ENCODE measurements at places on chromosomes 3 and 15.

DNA sequence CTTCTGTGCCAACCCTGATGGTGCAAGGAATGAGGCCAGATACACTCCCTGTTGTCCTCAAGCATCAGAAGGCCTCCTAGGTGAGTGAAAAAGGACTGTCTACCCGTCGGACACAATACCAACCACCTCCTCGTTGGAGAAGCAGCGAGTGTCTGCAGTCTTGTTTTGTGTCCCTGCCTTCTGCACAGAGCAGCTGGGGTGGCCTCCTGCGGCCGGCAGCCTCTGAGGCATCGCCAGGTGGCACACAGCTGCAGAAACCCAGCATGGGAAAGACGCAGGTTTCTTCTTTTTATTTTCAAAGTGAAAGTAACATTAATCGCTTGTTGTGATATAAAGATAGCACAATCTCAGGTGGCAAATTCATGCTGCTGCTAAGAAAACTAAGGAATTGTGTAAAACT, 509.9 kb downstream of the OCA2 start:
- H3K4me1 ChIP-seq = no peaks in the 10 kb centered on the region
- H3K27ac ChIP-seq = no peak overlapping the region
- peaks cover 3% of the 10 kb centered on the region for H3K27me3 ChIP-seq
- no peak overlapping the region for H3K4me3 ChIP-seq

- peak overlapping the region; percentile 88 for H3K4me3 ChIP-seq
- H3K4me1 ChIP-seq = peaks cover 36% of the 10 kb centered on the region
- H3K36me3 ChIP-seq = peaks cover 16% of the 10 kb centered on the region
Measured at GRCh38 chr3:187737368-187738070, 7.7 kb downstream of the BCL6 start.

DNA sequence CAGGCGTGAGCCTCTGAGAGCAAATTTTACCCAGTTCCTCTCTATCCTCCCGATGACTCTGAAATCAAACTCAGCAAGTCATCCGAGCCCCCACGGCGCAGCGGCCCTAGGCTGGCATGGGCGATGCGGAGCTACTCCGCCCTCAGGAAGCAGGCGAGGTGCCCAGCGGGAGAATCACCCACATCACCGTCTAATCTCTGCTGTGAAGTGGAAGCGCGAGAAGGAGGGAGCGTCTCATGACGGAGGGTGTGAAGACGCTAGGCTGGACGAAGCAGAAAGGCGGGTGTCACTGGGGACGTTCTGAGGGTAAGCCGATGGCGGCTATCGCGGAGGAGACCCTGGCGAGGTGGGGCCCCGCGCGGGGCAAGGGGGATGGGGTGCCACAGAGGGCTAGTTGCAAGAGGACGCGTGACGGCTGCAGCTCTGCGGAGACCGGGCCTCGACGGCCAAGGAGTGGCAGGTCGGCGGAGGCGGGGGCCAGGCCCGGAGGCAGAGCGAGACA, 9.1 kb upstream of the GNAI2 start:
- peaks cover 4% of the 10 kb centered on the region for H3K27me3 ChIP-seq
- H3K27ac ChIP-seq = peak overlapping the region; percentile 93
- H3K4me3 ChIP-seq = peak overlapping the region; percentile 92
- H3K4me1 ChIP-seq = peaks cover 55% of the 10 kb centered on the region
- DNase-seq = peak; percentile 52
- no peaks in the 10 kb centered on the region for H3K36me3 ChIP-seq

- no peak for DNase-seq
- H3K4me3 ChIP-seq = no peak overlapping the region
- no peaks in the 10 kb centered on the region for H3K27me3 ChIP-seq
- no peak overlapping the region for H3K27ac ChIP-seq
Measured at GRCh38 chr3:41304593-41304992, 105.3 kb downstream of the CTNNB1 start.

DNA sequence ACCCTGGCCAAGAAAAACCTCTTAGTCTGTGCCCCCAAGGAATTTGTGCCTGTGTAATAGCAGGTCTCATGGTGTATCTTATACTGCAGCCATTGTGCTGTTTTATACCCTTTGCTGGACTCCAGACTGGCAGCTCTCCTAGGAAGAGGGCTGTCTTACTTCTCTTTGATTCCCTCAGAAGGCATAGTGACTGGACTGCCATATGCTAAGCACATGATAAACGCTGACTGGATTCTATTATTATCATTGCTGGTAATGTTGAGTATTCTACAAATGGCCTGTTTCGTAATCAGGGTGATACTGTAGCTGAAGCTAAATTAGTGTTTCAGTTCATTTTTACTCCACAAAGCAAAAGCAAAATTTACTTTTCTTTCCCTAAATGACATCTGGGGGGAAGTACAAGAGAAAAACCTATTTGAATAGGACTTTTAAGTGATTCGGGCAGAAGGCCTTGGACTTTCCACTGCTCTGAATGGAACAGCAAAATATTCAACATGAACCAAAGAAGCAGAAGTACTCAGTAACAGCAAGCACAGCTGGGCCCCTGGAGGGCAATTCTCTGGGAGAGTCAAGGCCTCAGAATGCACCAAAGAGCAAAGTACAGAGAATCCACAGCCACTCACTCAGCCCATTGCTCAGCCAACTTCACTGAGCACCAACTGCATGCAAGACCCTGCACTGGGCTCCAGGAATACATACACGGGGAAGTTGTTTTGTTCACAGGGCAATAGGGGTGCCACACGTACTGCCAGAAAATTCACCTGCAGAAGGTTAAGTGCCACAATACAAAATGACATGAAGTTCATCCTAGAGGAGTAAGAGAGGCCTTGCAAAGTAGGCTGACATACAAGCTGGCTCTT, 7.9 kb upstream of the BCL2A1 start:
- peak overlapping the region; percentile 98 for H3K27ac ChIP-seq
- peak; percentile 79 for DNase-seq
- peaks cover 79% of the 10 kb centered on the region for H3K4me1 ChIP-seq
- peak overlapping the region; percentile 59 for H3K4me3 ChIP-seq
- peaks cover 3% of the 10 kb centered on the region for H3K36me3 ChIP-seq
- peaks cover 4% of the 10 kb centered on the region for H3K27me3 ChIP-seq

GRCh38 chr3:193788189-193788991, 195.4 kb downstream of the OPA1 start:
- no peak overlapping the region for H3K27ac ChIP-seq
- no peak overlapping the region for H3K4me3 ChIP-seq
- peak; percentile 35 for DNase-seq
- no peaks in the 10 kb centered on the region for H3K36me3 ChIP-seq
- H3K4me1 ChIP-seq = peaks cover 10% of the 10 kb centered on the region
- H3K27me3 ChIP-seq = peaks cover 53% of the 10 kb centered on the region

- H3K4me1 ChIP-seq = peaks cover 22% of the 10 kb centered on the region
- peak overlapping the region; percentile 95 for H3K4me3 ChIP-seq
- DNase-seq = peak; percentile 11
- H3K27ac ChIP-seq = peak overlapping the region; percentile 97
Measured at GRCh38 chr3:53073553-53074365, 27.9 kb upstream of the SFMBT1 start.

DNA sequence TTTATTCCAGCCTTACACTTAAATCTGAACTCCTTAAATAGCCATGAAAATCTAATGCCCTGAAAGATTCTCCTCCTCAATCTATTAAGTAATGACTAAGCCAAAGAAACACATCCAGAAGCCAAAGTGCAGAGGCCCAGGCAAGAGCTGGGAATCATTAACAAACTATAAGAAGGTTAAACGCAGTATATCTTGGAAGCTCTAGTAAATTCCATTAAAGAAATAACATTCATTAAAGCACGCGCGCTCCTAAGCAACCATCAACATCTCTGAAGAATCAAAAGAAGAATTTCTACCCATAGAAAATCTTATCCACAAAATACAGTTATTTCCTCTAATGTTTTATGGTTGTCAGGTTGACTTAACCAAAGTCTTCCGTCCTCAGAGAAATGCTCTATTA, 29.5 kb downstream of the MB21D2 start:
- no peak overlapping the region for H3K4me3 ChIP-seq
- no peak overlapping the region for H3K27ac ChIP-seq
- peaks cover 4% of the 10 kb centered on the region for H3K4me1 ChIP-seq
- no peaks in the 10 kb centered on the region for H3K36me3 ChIP-seq

- H3K4me3 ChIP-seq = no peak overlapping the region
- no peak overlapping the region for H3K27ac ChIP-seq
- peaks cover 9% of the 10 kb centered on the region for H3K4me1 ChIP-seq
- H3K36me3 ChIP-seq = no peaks in the 10 kb centered on the region
Measured at GRCh38 chr3:16587681-16588060, 17.6 kb downstream of the DAZL start.

Data from stimulated activated naive B cell treated with anti-CD40 and anti-IgM and Interleukin-4, amounts not matched to agents 10 μg/mL and 1 μg/mL and 100 μg/mL, for 72 hours (primary cell).